ENCODE measurements at places on chromosomes 12 and 14. TPM values are rescaled to one million over a fixed set of nuclear protein-coding genes. Genes with fewer than 3 reads are reported as not detected.

- no peaks in the 10 kb centered on the region for H3K4me1 ChIP-seq
- no peaks in the 10 kb centered on the region for H3K36me3 ChIP-seq
- DNase-seq = no peak
- no peak overlapping the region for H3K27ac ChIP-seq
Observed at GRCh38 chr14:75946785-75947184, 35.0 kb downstream of the TGFB3 start.

SDSL gene
- 2.2 TPM for total RNA-seq

- H3K4me1 ChIP-seq = no peaks in the 10 kb centered on the region
- no peak overlapping the region for H3K4me3 ChIP-seq
- H3K27me3 ChIP-seq = no peaks in the 10 kb centered on the region
- DNase-seq = no peak
- no peaks in the 10 kb centered on the region for H3K36me3 ChIP-seq
- no peak overlapping the region for H3K27ac ChIP-seq
Observed at GRCh38 chr12:65858831-65859230, 34.5 kb downstream of the HMGA2 start.

- peak overlapping the region; percentile 74 for H3K27ac ChIP-seq
- H3K27me3 ChIP-seq = peaks cover 64% of the 10 kb centered on the region
- H3K4me3 ChIP-seq = peak overlapping the region; percentile 43
- no peaks in the 10 kb centered on the region for H3K4me1 ChIP-seq
- H3K36me3 ChIP-seq = no peaks in the 10 kb centered on the region
Observed at GRCh38 chr12:27969624-27970400, 2.7 kb downstream of the PTHLH start.

SAMD4A gene
- total RNA-seq = 53.3 TPM

GRCh38 chr12:56897844-56898361 lies 36.3 kb downstream of the SDR9C7 start:
- no peak for DNase-seq
- H3K4me3 ChIP-seq = no peak overlapping the region
- no peaks in the 10 kb centered on the region for H3K4me1 ChIP-seq
- no peak overlapping the region for H3K27ac ChIP-seq
- H3K36me3 ChIP-seq = no peaks in the 10 kb centered on the region
- H3K27me3 ChIP-seq = no peaks in the 10 kb centered on the region

- H3K27ac ChIP-seq = peak overlapping the region; percentile 25
- H3K4me1 ChIP-seq = peaks cover 4% of the 10 kb centered on the region
- no peaks in the 10 kb centered on the region for H3K27me3 ChIP-seq
- H3K4me3 ChIP-seq = no peak overlapping the region
Observed at GRCh38 chr12:121530600-121531355, 50.0 kb downstream of the KDM2B start.

RASAL1 gene
- total RNA-seq = 5.2 TPM

CCDC198 gene
- 1.5 TPM for total RNA-seq

GRCh38 chr14:75299059-75299458 lies 20.4 kb downstream of the FOS start:
- peak overlapping the region; percentile 97 for H3K27ac ChIP-seq
- no peak overlapping the region for H3K4me3 ChIP-seq
- no peaks in the 10 kb centered on the region for H3K27me3 ChIP-seq
- H3K36me3 ChIP-seq = no peaks in the 10 kb centered on the region

- H3K27me3 ChIP-seq = no peaks in the 10 kb centered on the region
- no peak overlapping the region for H3K4me3 ChIP-seq
- no peaks in the 10 kb centered on the region for H3K36me3 ChIP-seq
- no peaks in the 10 kb centered on the region for H3K4me1 ChIP-seq
Observed at GRCh38 chr14:90962505-90963109, 97.8 kb downstream of the RPS6KA5 start.

DNA sequence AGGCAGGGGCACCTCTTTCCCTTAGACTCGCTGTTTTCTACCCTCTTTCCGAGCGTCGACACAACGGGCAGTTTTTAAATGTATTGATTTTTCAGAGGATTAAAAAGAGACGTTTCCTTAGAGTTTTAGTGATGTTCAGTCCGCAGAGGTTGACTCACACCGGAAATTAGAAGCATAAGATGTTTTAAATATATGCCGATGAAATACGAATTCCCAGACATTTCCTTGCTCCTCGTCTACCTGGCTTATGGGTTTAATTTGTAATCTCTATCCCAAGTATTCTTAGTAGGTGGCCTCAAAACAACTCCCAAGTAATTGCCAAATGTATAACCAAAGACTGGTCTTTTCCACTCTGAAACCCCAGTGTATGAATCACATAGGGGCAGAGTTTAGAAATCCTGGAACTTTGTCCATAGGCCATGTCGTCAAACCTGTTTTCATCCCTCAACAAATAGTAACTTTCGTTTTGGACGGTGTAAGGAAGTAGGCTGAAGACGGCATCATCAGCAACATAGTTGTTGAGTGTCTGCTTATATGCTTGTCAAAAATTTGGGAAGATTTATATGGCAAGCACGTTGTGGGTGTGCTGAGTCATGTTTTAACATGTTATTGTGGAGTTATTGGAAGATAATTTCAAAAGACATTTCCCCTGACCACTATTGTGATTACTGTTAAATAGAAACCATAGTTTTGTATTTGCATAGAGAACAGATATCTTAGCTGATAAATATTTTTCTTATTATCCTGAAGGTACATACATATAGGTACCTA lies 824 bp downstream of the TBK1 start:
- H3K4me3 ChIP-seq = peak overlapping the region; percentile 68
- DNase-seq = no peak
- H3K36me3 ChIP-seq = no peaks in the 10 kb centered on the region

SIX6 gene
- not detected for total RNA-seq

GRCh38 chr12:21769307-21769706 lies 5.2 kb downstream of the KCNJ8 start:
- DNase-seq = no peak
- no peaks in the 10 kb centered on the region for H3K36me3 ChIP-seq
- H3K27ac ChIP-seq = no peak overlapping the region
- H3K27me3 ChIP-seq = no peaks in the 10 kb centered on the region
- no peaks in the 10 kb centered on the region for H3K4me1 ChIP-seq
- no peak overlapping the region for H3K4me3 ChIP-seq

TGM1 gene
- 53.5 TPM for total RNA-seq

ARG2 gene
- 0.44 TPM for total RNA-seq

DNA sequence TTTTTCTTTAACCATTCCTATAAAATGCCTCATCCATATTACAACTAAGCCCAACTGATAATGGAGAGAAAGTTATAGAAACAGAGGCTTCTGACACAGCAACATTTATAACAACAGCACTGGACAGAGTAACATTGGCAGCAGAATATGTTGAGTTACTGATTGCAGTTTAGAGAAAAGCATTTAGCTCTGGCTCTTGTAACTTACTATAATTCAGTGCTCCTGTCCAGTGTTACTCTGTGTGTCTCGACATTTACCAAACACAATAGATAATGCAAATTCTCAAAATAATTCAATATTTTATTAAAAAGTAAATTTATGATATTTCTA lies 356.1 kb downstream of the CEP128 start:
- DNase-seq = no peak
- no peak overlapping the region for H3K4me3 ChIP-seq
- H3K27ac ChIP-seq = no peak overlapping the region

SPX gene
- total RNA-seq = 1.5 TPM

IPO4 gene
- 19.4 TPM for total RNA-seq

RNASE4 gene
- total RNA-seq = 137 TPM

SDR9C7 gene
- not detected for total RNA-seq

GRCh38 chr12:105562199-105562971 lies 231.9 kb downstream of the C12orf75 start:
- H3K4me3 ChIP-seq = no peak overlapping the region
- no peaks in the 10 kb centered on the region for H3K27me3 ChIP-seq
- H3K27ac ChIP-seq = no peak overlapping the region
- no peaks in the 10 kb centered on the region for H3K36me3 ChIP-seq
- DNase-seq = no peak

DNA sequence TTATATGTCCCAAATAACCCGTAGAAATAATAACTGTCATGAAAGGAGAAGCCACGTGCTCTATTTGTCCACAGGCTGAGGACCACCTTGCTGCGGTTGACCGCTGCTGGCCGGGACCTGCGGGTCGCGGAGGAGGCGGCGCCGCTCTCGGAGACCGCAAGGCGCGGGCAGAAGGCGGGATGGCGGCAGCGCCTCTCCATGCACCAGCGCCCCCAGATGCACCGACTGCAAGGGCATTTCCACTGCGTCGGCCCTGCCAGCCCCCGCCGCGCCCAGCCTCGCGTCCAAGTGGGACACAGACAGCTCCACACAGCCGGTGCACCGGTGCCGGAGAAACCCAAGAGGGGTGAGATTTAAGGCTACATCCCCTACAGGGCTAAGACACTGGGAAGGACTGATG lies 21.0 kb downstream of the RPGRIP1 start:
- no peak overlapping the region for H3K27ac ChIP-seq
- no peak for DNase-seq
- H3K4me1 ChIP-seq = no peaks in the 10 kb centered on the region
- no peak overlapping the region for H3K4me3 ChIP-seq
- no peaks in the 10 kb centered on the region for H3K36me3 ChIP-seq

DNA sequence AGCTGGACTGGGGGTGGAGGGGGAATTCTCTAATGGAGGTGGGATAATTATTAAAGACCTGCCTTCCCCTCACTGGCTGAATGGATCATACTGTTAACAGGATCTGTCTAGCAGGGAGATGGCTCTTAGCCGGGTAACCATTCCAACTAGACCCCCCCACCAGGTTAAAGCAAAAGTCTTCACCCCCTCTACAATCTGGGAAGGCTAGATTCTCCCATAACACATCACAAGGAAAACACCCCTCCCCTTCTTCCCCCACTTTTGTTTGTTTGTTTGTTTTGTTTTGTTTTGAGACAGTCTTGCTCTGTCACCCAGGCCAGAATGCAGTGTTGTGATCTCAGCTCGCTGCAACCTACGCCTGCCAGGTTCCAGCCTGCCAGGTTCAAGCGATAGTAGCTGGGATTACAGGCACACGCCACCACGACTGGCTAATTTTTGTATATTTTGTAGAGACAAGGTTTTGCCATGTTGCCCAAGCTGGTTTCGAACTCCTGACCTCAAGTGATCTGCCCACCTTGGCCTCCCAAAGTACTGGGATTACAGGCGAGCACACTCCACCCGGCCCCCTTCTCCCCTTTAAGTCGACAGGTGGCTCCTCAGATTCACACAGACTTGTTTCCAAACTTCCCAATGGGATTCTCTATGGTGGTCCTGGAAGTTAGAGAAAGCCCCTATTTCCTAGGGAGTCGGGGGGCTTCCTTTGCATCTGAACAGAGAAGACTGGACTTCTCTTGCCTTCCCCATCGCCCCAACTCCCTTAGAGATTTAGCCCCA lies 3.5 kb upstream of the BAZ2A start:
- no peak for DNase-seq
- H3K27ac ChIP-seq = peak overlapping the region; percentile 96
- peak overlapping the region; percentile 76 for H3K4me3 ChIP-seq
- H3K4me1 ChIP-seq = peaks cover 35% of the 10 kb centered on the region

SLC25A21 gene
- 0.30 TPM for total RNA-seq

GRCh38 chr12:26275313-26276131 lies 80.1 kb downstream of the SSPN start:
- DNase-seq = no peak
- no peaks in the 10 kb centered on the region for H3K36me3 ChIP-seq
